ENCODE measurements at places on chromosomes 3 and 15. TPM values are rescaled to one million over a fixed set of nuclear protein-coding genes. Genes with fewer than 3 reads are reported as not detected.

Gene GOLGA8J
- not detected for polyA plus RNA-seq

- no peak for DNase-seq
Observed at GRCh38 chr3:129305592-129306091, 27.0 kb downstream of the HMCES start.

GRCh38 chr3:155560135-155560534 lies 184.7 kb downstream of the PLCH1 start:
- DNase-seq = no peak

GRCh38 chr15:73052653-73053397 lies 562 bp downstream of the NEO1 start:
- DNase-seq = peak; percentile 33

DNA sequence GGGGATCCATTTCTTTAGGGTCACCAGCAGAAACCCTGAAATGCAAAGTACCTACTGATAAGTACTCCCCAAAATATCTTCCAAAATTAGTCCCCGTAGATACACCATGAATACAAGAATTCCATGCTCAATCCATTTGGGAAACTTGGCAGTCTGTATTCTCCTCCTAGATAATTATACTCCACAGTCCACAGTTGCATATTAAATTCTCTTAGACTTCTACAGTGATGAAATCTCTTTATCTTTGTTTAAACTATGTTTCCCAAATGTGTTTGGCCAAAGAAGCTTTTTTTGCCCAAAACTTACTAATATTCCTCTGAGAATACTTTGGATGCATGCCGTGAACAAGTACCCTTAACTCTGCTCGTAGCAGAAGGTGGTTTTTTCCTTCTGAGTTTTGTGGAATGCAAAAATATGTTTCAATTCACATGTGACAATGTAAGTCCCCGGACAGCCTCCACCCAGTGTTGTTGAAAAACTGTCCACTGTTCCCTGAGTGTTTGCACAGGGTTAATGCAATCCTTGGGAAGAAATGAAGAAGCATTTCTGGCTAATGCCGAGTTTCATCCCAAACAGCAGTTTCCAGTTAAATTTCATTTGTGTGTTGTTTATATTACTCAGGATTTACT lies 126.7 kb downstream of the ARNT2 start:
- DNase-seq = no peak

Gene SAMMSON
- not detected for polyA plus RNA-seq

Gene CATSPER2
- polyA plus RNA-seq = 3.1 TPM

GRCh38 chr15:31465083-31465955 lies 138.7 kb downstream of the KLF13 start:
- no peak for DNase-seq

Gene AP3S2
- 35.8 TPM for polyA plus RNA-seq

Gene GREM1
- polyA plus RNA-seq = not detected

- DNase-seq = no peak
Observed at GRCh38 chr15:101578443-101578894, 73.7 kb downstream of the TM2D3 start.

Gene AP3B2
- not detected for polyA plus RNA-seq

DNA sequence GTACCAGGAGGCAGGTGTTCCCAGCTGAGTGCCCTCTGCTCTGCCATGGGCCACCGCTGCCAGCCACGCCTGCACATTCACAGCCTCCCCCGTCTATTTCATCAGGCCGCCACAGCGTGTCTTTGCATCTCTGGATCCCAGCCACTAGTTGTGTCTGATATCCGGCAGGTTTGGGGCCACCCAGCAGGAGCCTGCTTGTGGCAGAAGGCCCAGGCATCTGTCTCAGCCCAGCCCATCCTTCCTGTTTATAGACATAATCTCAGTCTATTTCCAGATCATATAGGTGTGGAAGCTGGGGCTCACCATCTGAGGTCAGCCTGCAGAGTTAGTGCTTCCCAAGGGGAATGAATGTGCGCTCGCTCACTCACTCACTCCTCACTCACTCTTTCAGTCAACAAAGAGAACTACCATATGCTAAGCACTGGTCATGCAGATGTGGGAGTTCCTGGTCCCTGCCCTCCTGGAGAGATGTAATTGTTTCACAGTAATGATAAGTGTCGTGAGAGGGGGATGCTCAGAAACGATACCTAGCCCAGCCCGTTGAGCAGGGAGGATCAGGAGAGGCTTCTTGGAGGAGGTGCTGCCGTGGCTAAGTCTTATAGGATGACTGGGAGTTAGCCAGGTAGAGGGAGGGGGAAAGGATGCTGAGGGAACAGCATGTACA lies 60.6 kb downstream of the FGD5 start:
- DNase-seq = no peak

GRCh38 chr3:47681016-47681415 lies 100.7 kb downstream of the SMARCC1 start:
- DNase-seq = no peak

DNA sequence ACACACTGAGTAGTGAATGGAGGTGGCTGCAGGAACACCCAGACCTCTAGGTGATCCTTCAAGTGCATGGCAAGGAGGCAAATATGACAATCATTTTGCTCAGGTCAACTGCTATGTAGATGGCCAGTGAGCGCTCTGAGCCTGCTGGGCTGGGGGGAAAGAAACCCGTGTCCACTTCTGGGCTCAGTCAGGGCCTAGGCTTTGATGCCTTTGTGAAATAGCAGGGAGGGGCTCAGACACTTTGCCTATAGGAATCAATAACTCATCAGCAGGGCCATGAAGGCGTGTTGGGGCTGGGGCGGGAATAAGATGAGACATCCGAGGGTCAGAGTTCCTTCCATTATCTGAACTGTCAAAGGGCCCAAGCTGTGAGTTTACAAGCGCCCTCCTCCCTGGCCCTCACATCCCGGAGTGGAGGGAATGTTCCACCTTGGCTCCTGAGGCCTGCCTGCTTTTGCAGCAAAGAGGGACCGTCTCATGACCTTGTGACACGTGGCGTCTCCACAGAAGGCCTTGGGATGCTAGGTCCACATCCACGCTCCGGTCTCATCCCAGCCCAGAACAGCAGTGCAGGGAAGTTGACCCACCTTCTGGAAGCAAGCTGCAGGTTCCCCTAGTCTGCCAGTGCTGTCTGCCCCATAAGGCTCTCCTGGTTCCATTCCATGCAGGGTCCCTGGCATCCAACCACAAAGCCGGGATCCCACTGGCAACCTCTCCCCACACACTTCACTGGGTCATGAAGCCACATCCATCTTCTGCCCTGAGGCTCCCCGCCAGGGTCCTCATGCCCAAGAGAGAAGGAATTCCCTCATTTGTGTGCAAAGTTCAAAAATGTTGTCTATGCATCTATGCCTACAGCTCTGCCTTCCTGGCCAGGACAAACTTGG lies 78.4 kb downstream of the CHSY1 start:
- DNase-seq = no peak

Gene PLA2G4D
- not detected for polyA plus RNA-seq

Gene PSTPIP1
- 83.1 TPM for polyA plus RNA-seq

DNA sequence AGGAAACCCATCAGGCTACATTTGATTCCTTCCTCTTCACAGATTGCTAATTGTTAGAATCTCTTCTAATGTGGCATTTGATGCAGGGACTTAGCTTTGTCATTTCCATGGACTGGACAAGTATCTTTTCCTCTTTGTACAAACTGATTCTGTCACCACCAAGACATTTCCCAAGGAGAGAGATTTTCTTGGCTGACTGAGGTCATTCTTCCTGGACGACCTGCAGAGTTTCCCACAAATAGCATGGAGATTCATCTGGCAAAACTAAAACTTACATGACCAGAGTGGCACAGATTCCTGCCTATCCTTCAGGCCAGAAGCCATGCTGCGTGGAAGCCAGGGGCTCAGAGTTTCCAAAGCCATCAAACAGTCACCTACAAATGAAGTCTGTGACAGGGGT lies 269.2 kb upstream of the LRTM1 start:
- no peak for DNase-seq

DNA sequence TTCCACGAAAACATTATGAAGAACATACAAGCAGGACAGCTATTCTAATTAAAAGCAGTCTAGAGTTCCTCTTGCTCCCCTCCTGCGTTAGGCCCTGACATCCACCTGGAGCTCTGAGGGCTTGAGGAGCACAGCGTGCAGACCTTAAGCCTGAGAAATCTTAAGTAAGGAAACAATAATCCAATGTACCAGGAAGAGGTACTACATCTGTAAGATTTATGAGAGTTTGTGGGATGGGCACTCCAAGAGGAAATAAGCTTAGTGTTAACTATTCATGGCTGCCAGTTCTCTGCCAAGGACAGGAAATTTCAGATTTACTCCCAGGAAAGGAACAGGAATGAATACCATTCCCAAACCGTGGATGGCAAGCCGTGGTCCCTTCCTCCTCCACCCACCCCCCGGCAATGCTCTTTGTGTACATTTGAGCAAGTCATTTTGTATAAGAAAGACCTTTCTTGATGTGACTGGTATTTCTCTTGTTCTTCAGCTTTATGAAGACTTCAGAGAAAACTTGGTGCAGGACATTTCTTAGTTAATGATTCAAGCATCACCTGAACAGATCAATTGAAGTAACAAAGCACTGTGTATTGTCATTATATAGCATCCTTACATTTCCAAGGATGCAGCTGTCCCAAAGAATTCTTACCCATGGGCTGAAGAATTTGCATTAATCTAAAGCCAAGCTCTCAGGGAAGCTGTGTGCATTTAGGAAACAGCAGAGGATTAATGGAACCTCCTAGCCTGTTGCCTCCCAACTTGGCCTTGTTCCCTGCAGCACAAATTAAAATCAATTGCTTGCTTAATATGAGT lies 28.8 kb upstream of the VILL start:
- DNase-seq = no peak

Gene SLC51B
- not detected for polyA plus RNA-seq

- no peak for DNase-seq
Observed at GRCh38 chr3:157830556-157831236, 275.5 kb downstream of the SHOX2 start.

DNA sequence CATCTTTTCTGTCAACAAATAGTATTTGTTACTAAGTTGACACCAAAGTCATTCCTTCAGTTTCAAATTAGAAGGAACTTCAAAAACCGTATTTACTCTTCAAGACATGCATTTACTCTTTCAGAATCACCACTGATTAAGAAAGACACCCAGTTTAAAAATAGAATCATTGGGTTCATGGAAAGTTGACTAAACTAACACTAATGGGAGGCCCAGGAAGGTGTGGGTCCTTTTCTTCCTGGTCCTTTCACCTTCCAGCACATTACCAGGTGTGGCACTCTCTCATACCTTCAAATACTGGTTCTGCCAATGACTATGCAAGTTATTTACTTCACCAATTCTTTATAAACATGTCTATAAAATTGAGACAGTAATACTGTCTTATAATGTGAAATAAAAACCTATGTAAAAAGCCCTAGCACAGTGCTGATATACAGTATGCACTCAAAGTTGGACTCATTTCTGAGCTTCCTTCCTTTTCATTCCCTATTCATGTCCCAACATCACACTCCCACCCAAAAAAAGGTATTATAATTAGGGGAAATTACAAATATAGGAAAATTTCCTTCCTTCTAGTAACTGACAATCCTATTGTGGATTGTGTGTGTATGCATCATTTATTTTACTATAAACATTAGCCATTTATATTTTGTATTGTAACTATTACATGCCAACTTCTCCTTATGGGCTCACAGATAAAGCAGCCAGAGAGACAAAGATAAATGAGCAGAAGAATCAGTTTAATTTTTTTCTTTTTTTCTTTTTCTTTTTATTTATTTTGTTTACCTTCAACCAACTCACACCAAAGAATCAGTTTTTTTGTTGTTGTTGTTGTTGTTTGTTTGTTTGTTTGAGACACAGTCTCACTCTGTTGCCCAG lies 48.9 kb downstream of the LRRFIP2 start:
- no peak for DNase-seq

Gene BCHE
- polyA plus RNA-seq = not detected

GRCh38 chr3:126023390-126023789 lies 54.4 kb downstream of the ROPN1B start:
- no peak for DNase-seq

GRCh38 chr3:140510303-140510861 lies 167.5 kb upstream of the TRIM42 start:
- DNase-seq = no peak

- no peak for DNase-seq
Observed at GRCh38 chr3:81289676-81290075, 471.8 kb downstream of the GBE1 start.

Gene SLC30A4
- 3.1 TPM for polyA plus RNA-seq

GRCh38 chr3:100019719-100020118 lies 94.6 kb downstream of the FILIP1L start:
- DNase-seq = no peak

GRCh38 chr3:160180581-160181216 lies 44.5 kb upstream of the C3orf80 start:
- DNase-seq = no peak

GRCh38 chr15:34583399-34584329 lies at the start of gene GOLGA8B:
Gene GOLGA8B, minus strand, starts transcription at chr15:34583651. Its CDS starts 47,739 bp downstream, at chr15:34535912.
- peak; percentile 71 for DNase-seq

Gene ZBED2
- polyA plus RNA-seq = 0.51 TPM

DNA sequence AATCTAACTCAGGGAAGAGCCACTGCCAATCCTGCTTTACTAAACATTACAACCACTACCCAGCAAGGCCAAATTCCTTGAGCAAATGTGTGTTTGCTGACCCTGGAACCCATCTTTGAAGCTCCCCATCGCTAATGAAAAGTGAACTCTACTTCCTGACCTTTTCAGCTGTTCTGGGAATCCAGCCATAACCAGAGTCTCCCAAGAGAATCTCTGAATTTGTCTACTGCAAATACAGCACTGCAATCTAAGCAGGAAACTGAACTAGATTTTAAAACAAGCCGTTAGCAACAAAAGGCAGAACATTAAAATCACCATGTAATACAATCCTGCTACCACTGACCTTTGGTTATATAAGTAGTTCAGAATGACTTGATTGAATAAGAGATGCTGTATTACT lies 309.2 kb downstream of the MAGI1 start:
- DNase-seq = no peak

DNA sequence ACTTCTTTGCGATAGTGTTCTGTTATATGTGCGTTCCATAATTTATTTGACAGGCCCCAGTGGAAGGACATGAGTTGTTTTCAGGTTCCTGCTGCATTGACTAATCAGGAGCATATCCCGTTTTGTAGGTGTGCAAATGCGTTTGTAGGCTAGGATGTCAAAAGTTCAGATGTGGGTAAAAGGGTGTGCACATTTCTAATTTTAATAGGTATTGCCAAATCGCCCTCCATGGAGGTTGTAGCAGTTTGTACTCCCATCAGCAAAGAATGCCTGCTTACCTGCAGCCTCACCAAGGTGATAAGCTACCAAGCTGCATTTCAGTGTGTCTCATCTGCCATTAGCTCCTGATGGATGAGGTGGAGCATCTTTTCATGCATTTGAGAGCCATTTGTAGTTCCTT lies 36.3 kb downstream of the KLF13 start:
- no peak for DNase-seq

DNA sequence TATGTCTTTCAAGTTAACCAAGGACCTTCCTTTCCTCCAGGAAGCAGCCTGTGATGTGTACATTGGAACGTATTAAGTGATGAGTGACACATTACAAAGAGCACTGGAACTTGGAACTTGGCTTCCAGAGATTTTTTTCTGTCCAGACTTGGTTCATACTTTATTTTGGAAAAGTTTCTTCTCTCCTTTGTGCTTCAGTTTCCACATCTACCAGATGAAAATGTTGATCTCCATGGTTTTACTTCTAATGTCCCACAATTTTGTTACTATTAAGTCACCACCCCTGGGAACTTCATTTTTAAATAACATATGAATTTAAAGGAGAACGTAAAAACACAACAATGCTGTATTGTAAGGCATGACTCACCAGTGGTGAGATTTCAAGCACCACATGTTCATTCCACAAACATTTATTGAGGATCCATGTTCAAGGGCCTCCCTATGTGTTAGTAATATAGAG lies 290.7 kb upstream of the LMCD1 start:
- no peak for DNase-seq

Gene CHRM5
- not detected for polyA plus RNA-seq

Measured in CD8-positive, alpha-beta memory T cell (primary cell).